ENCODE measurements at places on chromosomes 5 and 9. TPM values are rescaled to one million over a fixed set of nuclear protein-coding genes. Genes with fewer than 3 reads are reported as not detected.

ABLIM3 gene
- 4.1 TPM for total RNA-seq

- no peak for DNase-seq
- no peak overlapping the region for H3K4me3 ChIP-seq
- H3K27me3 ChIP-seq, result no peaks in the 10 kb centered on the region
- no peaks in the 10 kb centered on the region for H3K4me1 ChIP-seq
- no peaks in the 10 kb centered on the region for H3K36me3 ChIP-seq
Observed at GRCh38 chr5:23583081-23583480, 75.7 kb downstream of the PRDM9 start.

- H3K27ac ChIP-seq, result no peak overlapping the region
- no peaks in the 10 kb centered on the region for H3K4me1 ChIP-seq
- H3K36me3 ChIP-seq, result no peaks in the 10 kb centered on the region
Observed at GRCh38 chr5:37211661-37212060, 37.5 kb downstream of the CPLANE1 start.

DNA sequence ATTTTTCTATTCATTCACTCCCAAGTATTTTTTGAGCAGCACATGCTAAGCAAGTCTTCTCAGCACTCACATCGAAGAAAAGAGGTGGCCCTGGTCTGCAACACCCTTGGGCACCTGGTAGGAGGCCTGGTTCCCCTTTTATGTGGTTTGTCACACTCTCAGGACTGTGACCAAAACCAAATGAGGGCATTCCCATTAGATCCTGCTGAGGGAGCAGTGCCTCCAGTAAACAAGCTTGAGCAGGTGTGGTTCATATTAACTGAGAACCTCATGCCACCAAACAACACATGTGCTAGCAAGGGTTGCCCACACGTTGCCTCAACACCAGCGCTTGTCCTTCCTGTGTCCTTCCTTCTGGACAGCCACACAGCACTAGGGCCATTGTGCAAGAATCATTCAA lies 26.9 kb upstream of the SYK start:
- H3K27me3 ChIP-seq, result no peaks in the 10 kb centered on the region
- H3K4me3 ChIP-seq, result no peak overlapping the region
- no peak overlapping the region for H3K27ac ChIP-seq
- no peak for DNase-seq
- H3K4me1 ChIP-seq, result no peaks in the 10 kb centered on the region
- no peaks in the 10 kb centered on the region for H3K36me3 ChIP-seq

- no peaks in the 10 kb centered on the region for H3K27me3 ChIP-seq
- H3K27ac ChIP-seq, result no peak overlapping the region
- H3K4me3 ChIP-seq, result no peak overlapping the region
- DNase-seq, result no peak
- H3K4me1 ChIP-seq, result no peaks in the 10 kb centered on the region
- H3K36me3 ChIP-seq, result no peaks in the 10 kb centered on the region
Observed at GRCh38 chr9:71115448-71115975, 5.9 kb downstream of the TRPM3 start.

- H3K27me3 ChIP-seq, result no peaks in the 10 kb centered on the region
- no peak overlapping the region for H3K4me3 ChIP-seq
- DNase-seq, result no peak
Observed at GRCh38 chr9:87556821-87557220, 59.2 kb downstream of the DAPK1 start.

GRCh38 chr5:108727236-108727650 lies 20.5 kb upstream of the FER start:
- H3K4me1 ChIP-seq, result no peaks in the 10 kb centered on the region
- H3K27me3 ChIP-seq, result no peaks in the 10 kb centered on the region
- H3K4me3 ChIP-seq, result peak overlapping the region; percentile 66
- H3K36me3 ChIP-seq, result no peaks in the 10 kb centered on the region
- peak; percentile 60 for DNase-seq

GRCh38 chr9:26928902-26929495 lies 18.0 kb downstream of the PLAA start:
- H3K27me3 ChIP-seq, result no peaks in the 10 kb centered on the region
- DNase-seq, result no peak
- H3K4me3 ChIP-seq, result no peak overlapping the region
- H3K27ac ChIP-seq, result no peak overlapping the region
- no peaks in the 10 kb centered on the region for H3K4me1 ChIP-seq

DNA sequence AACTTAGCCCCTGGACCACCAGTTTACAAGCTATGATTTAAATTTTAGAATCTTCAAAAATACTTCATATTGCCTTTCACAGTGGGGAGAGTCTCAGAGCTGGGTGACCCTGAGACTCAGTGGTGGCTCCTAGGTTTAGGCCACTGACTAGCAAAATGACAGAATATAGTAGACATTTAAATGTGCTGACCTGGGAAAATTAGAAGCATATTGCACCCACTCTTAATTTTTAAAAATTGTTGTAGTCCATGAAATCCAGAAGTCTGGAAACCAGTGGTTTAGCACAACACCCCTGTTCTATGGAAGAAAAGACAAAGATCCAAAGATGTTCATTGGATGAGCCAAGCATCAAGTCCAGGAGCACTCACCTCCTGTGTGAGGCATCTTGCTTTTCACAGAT lies 75.0 kb upstream of the PAPPA start:
- H3K27ac ChIP-seq, result no peak overlapping the region
- no peak for DNase-seq
- H3K4me3 ChIP-seq, result no peak overlapping the region
- no peaks in the 10 kb centered on the region for H3K4me1 ChIP-seq
- H3K27me3 ChIP-seq, result no peaks in the 10 kb centered on the region

DNA sequence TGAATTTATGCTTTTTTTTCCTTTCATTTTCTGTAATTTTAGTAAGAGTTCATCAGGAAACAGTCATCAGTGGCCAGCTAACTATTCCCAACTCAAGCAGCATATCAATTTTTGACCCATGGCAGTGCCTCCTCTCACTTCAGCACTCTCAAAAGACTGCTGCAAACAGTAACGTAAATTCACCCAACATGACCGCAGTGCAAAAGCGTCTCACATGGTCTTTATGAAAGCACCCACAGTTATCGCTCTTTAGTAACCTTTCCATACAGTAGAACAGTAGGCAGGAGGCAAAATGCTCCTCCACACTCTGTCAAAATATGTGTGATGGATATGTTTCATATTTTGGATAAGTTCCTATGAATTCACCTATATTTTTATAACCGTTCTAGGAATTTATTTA lies 48.6 kb downstream of the PARP8 start:
- no peak overlapping the region for H3K27ac ChIP-seq
- H3K4me3 ChIP-seq, result no peak overlapping the region
- H3K36me3 ChIP-seq, result no peaks in the 10 kb centered on the region
- no peaks in the 10 kb centered on the region for H3K4me1 ChIP-seq
- DNase-seq, result no peak

- H3K36me3 ChIP-seq, result no peaks in the 10 kb centered on the region
- H3K4me3 ChIP-seq, result no peak overlapping the region
- no peaks in the 10 kb centered on the region for H3K4me1 ChIP-seq
- H3K27ac ChIP-seq, result no peak overlapping the region
Observed at GRCh38 chr5:138832218-138832617, 42.9 kb downstream of the LRRTM2 start.

All from colonic mucosa (tissue), 4 donors.